A172 (cell line): ENCODE measurements at places on chromosomes 5 and 9. TPM values are rescaled to one million over a fixed set of nuclear protein-coding genes. Genes with fewer than 3 reads are reported as not detected.

The FGF18 gene
- 0.14 and 1.1 TPM in 2 replicates for total RNA-seq

- no peak for DNase-seq
Observed at GRCh38 chr9:132356324-132356924, 1.6 kb upstream of the SETX start.

DNA sequence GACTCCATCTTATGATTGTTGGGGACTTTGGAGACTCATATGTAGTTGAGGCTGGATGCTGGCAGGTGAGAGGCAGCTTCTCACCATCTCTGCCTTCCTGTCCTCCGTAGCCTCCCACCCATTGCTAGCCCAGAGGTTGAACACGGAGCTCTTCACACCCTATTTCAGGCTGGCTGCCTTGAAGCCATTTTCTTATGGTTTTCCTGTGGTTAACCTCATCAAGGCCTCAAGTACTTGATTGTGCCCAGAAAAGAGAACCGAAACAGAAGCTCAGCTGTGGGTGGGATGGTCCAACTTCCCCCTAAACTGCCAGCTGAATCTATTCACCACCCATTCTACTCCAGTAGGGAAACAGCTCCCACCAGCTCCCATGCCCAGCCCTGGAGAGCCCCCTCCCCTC lies 102.9 kb downstream of the LIFR start:
- no peak for DNase-seq

The QRFP gene
- total RNA-seq: not detected in 2 replicates

The PCDHA1 gene
- total RNA-seq: 0.02 TPM in 1 of 2 replicates, not detected in the other

- DNase-seq: peak; percentile 95
Observed at GRCh38 chr9:87479801-87480201, 17.9 kb upstream of the DAPK1 start.

GRCh38 chr9:84258371-84258770 lies 82.2 kb downstream of the SLC28A3 start:
- no peak for DNase-seq

GRCh38 chr5:138753794-138754698 lies 821 bp downstream of the CTNNA1 start:
- peak; percentile 83 for DNase-seq

DNA sequence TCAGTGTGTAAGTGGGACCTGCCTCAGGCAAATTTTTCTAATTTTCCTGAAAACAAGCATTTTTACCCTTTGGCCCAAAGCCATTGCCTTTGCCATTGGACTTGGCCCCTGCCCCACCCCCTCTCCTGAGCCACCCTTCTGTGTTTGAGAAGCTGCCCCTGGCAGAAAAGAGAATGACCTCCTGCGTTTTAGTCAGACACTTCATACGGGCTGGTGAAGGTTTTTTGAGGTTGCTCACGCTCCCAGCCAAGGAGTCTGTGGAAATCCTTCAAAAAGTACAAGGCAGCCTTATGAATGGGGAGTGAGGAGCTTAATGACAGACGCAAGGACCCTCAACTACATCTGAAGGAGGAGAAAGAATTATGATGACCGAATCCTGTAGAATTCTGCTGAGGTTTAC lies 308.9 kb downstream of the SLIT3 start:
- DNase-seq: no peak

GRCh38 chr5:177509381-177509951 lies at the start of gene DOK3:
DOK3 (minus strand) TSS chr5:177509826; CDS start chr5:177509540, 286 bp downstream.
- no peak for DNase-seq

DNA sequence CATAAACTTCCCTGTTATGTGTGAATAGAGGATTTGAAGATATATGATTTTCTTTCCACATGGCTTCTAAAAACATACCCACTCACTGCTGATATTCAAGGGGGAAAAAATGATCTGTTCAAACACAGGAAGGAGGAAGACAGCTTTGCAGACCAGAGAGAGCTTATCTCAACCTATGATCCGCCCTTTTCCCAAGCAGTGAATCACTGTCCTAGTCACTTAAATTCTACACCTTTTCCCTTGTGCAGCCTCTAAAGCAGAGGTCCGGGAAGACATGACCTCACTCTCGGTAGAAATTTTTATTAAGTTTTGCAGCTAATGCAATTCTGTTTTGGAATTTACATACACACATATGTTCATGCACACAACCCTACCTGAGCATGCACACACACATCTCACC lies 197.2 kb downstream of the DIRAS2 start:
- no peak for DNase-seq

DNA sequence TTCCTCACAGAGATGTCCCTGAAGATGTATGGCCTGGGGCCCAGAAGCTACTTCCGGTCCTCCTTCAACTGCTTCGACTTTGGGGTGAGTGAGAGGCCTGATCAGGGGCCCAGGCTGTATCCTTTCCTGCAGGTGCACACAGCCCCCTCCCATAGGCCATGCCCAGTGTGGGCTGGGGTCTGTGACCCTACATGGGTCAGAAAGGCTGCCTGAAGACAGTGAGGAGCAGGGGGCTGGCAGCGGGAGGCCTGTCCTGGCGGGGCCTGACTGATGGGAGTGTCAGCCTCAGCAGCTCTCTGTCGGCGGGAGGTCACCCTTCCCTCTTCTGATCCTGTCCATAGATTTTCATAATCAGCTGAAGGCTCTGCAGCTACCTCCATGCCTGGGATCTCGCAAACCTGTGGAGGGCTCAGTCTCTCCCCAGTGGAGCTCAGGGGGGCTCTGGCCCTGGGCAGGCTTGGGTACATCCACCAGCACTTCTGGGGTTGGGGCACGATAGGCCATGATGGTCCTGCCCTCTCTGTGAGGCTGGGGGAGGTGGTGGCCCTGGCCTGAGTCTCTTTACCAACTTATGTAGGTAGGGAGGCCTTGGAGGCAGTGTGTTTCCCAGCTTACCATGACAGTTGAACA lies 98.5 kb downstream of the CACNA1B start:
- no peak for DNase-seq

- no peak for DNase-seq
Observed at GRCh38 chr9:17699615-17700330, 120.9 kb downstream of the SH3GL2 start.

The CYSRT1 gene
- 5.1 and 5.4 TPM in 2 replicates for total RNA-seq

The CD14 gene
- 2.3 TPM in 1 of 2 replicates, not detected in the other for total RNA-seq

GRCh38 chr9:18405240-18405639 lies 68.7 kb upstream of the ADAMTSL1 start:
- DNase-seq: no peak

The NTRK2 gene
- total RNA-seq: not detected in 2 replicates

- no peak for DNase-seq
Observed at GRCh38 chr9:98432960-98433359, 177.5 kb upstream of the TBC1D2 start.

GRCh38 chr5:171867786-171868185 lies 82.2 kb downstream of the SMIM23 start:
- no peak for DNase-seq

The SETD9 gene
- 16.4 and 34.4 TPM in 2 replicates for total RNA-seq

GRCh38 chr5:127950707-127951391 lies 132.7 kb upstream of the SLC12A2 start:
- DNase-seq: no peak

GRCh38 chr9:130137641-130138081 lies 34.5 kb upstream of the NCS1 start:
- DNase-seq: no peak

The PROB1 gene
- 0.17 and 0.53 TPM in 2 replicates for total RNA-seq

DNA sequence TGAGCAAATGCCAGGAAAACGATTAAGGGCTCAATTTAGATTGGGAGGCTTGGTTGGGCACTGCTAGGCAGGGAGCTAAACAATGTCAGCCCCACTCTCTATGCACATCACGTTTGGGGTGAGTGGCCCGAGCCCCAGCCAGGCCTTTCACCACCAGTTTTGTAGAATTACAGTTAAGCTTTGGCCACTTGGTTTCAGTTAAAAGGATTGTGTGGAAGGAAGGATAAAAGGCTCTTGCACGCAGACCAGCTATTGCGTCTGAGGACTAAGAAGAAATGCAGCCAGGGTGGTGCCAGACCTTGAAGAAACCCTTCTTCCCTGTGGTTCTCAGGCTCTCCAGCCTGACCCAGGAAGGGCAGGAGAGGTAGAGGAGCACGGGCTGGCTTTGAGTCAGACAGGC lies 125.3 kb upstream of the SLC44A1 start:
- DNase-seq: no peak

GRCh38 chr5:112202694-112203093 lies 216.4 kb downstream of the EPB41L4A start:
- DNase-seq: no peak

DNA sequence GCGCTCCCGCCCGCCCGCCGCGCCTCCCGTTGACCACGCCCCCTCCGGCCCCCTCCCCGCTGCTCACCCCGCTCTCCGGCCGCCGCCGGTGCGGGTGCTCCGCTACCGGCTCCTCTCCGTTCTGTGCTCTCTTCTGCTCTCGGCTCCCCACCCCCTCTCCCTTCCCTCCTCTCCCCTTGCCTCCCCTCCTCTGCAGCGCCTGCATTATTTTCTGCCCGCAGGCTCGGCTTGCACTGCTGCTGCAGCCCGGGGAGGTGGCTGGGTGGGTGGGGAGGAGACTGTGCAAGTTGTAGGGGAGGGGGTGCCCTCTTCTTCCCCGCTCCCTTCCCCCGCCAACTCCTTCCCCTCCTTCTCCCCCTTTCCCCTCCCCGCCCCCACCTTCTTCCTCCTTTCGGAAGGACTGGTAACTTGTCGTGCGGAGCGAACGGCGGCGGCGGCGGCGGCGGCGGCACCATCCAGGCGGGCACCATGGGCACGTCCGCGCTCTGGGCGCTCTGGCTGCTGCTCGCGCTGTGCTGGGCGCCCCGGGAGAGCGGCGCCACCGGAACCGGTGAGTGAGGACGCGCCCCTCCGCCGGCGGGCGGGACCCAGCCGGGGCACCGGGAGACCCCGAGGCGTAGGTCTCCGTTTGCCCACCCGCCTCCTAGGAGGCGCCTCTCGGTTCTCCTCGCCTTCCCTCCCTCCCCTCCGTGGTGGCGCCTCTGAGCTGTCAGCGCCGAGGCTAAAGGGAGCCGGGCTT lies at the start of gene VLDLR:
VLDLR (plus strand) TSS at position 66 of the 739 bp plus-strand sequence; CDS start at position 469, 403 bp downstream.
- DNase-seq: peak; percentile 9

The CARD9 gene
- 0.95 and 1.1 TPM in 2 replicates for total RNA-seq

The PCDHA10 gene
- 0.02 and 0.10 TPM in 2 replicates for total RNA-seq

- no peak for DNase-seq
Observed at GRCh38 chr5:78221964-78222451, 72.5 kb downstream of the AP3B1 start.

GRCh38 chr5:61405511-61406295 lies 73.6 kb downstream of the ZSWIM6 start:
- DNase-seq: no peak

GRCh38 chr5:98354922-98355321 lies 418.5 kb upstream of the RGMB start:
- no peak for DNase-seq

The TTLL11 gene
- total RNA-seq: 2.7 and 3.6 TPM in 2 replicates

- no peak for DNase-seq
Observed at GRCh38 chr5:26227245-26227644, 811.1 kb downstream of the CDH9 start.

DNA sequence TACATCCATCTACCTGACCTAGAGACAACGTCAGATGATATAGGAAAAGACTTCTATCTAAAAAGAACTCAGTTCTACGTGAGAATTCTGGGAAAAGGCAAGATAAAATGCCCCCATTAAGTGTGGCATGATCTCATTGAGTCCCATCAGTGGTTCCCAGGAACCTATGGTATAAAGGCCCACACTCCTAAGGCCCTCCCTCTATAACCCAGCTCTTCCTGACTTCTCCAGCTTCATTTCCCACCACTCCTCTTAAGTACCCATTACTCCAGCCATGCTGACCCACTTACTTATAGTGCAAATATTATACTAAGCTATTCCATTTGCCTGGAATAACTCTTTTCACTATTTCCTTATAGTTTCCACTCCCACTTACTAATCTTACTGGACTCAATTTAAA lies 95.4 kb upstream of the NR5A1 start:
- DNase-seq: no peak

DNA sequence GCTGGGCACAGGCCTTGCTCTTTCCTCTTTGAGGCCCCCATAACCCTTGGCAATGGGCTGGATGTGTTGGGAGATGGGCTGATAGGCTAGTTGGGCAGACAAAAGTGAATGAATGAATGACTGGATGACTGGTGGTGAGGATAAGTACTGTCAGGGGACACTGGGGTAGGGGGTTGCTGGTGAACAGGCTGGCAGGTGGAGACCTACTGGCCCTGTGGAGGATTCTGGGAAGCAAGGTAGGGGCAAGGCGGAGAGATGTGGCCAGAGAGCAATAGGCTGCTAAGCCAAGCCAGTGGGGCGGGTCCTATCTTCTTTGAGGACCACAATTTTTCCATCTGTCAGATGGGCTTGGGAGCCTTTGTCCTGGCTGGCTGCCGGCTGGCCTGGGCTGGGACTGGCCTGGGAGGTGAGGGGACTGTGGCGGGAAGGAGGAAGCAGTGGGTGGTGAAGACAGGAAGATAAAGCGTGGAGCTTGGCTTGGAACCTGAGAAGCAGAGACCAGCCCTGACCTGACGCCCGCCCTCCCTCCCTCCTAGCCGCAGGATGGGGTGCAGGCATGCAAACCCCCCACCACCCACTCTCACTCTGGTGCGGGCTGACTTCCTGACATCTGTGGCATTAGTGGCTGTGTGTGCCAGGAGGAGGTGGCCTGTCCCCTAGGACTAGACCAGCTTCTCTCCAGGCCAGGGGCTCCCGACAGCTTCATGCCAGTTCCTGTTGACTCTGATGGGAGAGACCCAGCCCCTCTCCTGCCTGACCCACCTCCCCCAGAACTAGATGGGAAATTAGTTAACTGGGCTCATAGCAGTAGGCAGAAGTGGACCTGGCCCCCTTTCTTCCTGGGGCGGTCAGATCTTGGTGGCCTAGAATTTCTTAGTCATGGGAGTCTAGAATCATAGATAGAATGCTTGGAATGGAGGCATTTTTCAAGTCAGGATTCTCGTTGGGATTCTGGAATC lies 9.5 kb downstream of the CXXC5 start:
- DNase-seq: peak; percentile 83

The SNCAIP gene
- 3.2 and 4.7 TPM in 2 replicates for total RNA-seq

- DNase-seq: no peak
Observed at GRCh38 chr9:78871086-78871451, 574.1 kb downstream of the PSAT1 start.
